ENCODE measurements at places on chromosomes 11 and 22. TPM values are rescaled to one million over a fixed set of nuclear protein-coding genes. Genes with fewer than 3 reads are reported as not detected.

The MS4A4A gene
- not detected for total RNA-seq

The FADD gene
- 101 TPM for total RNA-seq

The CCDC188 gene
- total RNA-seq: not detected

The C11orf21 gene
- not detected for total RNA-seq

The DENND5A gene
- 110 TPM for total RNA-seq

The RTN4R gene
- total RNA-seq: 28.3 TPM

The EIF3D gene
- 414 TPM for total RNA-seq

The PATE4 gene
- not detected for total RNA-seq

The ZNF214 gene
- 1.6 TPM for total RNA-seq

The TSPAN32 gene
- not detected for total RNA-seq

The KCNC1 gene
- not detected for total RNA-seq

The RANBP1 gene
- total RNA-seq: 664 TPM

The OR4C45 gene
- not detected for total RNA-seq

DNA sequence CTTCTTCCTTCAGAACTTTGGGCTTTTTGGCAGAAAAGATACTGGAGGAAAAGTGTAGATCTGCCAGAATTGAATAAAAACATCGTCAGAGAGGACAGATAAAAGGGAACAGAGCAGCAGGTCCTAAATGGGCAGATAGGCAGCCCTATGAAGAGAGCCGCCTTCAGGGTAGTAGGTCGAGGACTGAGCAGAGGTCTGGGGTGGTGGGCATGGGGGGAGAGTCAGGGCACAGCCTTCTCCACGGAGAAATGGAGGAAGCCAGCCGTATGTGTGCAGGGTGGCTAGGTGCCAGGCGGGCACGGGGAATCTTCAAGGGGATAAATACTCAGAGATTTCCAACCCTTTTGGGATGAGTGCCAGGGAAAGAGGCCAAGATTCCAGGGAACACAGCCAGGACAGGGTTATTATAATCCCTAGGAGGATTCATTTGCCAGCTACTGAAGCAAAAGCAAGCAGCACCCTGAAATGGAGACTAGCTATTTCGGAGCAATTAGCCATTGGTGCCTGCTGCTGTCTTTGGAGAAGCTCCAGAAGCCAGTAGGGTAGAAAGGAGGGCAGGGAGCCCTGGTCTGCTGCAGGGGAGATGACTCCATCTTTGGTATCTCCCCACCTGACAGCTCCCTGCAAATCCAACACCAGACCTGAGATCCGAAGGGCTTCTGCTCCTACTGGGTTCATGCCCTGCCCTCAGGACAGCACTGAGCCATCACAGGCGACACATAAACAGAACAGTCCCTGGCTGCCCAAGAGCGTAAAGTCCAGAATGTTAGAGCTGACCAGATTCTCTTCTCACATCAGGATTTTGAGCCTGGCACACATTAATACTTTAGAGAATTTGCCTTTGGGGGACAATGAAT, 174.5 kb upstream of the NTM start:
- DNase-seq: no peak

GRCh38 chr11:58639669-58640068, 17.2 kb downstream of the CNTF start:
- no peak for DNase-seq

- DNase-seq: no peak
Measured at GRCh38 chr11:46335890-46336562, 11.2 kb upstream of the DGKZ start.

GRCh38 chr22:46740910-46741780, 3.1 kb upstream of the CERK start:
- peak; percentile 29 for DNase-seq

DNA sequence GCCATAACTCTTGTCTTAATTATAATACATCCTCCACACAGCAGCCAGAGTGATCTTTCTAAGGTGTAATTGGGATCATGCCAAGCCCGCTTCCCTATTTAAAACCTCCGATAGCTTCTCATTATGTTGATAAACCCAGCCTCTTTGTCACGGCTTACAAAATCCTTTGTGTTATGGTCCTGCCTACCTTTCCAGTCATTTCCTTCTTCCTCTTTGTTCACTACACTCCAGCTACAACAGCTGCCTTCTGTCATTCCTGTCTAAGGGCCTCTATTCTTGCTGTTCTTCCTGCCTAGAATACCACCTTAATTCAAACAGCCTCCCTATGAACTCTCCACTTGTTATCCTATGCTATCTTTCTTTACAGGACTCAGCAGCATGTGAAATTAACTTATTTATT, 70.6 kb upstream of the CAPRIN1 start:
- no peak for DNase-seq

DNA sequence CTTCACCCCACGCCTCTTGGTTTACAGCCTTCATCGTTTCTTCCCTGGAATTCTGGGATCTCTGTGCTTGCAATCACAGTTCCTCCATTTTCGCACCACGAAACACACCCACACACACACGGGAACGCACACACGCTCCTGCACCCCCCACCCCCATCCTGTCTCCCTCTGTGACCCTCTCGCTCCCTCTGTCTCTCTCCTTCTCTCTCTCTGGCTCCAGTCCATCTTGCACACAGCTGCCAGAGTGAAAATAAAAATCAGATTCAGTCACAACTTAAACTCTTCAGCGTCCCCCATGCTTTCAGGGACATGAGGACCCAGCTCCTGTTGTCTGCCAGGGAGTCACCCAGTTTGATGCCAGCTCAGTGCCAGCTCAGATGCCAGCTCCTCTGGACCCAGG, 3.0 kb downstream of the GAL start:
- peak; percentile 12 for DNase-seq

GRCh38 chr11:97109078-97109477, 719.3 kb downstream of the JRKL start:
- DNase-seq: no peak

DNA sequence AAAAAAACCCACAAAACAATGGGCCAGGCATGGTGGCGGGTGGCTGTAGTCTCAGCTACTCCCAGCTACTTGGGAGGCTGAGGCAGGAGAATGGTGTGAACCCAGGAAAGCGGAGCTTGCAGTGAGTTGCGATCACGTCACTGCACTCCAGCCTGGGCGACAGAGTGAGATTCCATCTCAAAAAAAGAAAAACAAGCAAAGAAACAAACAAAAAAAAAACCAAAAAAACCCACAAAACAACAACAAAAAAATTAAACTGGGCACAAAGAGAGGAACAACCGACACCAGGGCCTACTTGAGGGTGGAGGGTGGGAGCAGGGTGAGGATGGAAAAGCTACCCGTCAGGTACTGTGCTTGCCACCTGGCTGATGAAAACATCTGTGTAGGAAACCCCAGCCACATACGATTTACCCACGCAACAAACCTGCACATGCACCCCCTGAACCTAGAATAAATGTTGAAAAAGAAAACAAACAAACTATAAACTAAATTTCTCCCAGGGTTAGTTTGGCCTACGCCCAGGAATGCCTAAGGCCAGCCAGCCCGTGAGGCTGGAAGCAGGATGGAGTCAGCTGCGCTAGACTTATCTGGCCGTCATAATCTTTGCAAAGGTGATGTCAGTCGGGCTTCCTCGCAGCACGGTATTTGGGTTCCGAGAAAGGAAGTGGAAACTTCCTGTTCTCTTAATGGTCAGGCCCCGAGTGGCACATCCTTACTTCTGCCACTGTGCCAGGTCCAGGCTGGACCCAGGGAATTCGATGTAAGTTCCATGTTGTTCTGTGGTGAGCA, 21.9 kb upstream of the CYB5R3 start:
- no peak for DNase-seq

DNA sequence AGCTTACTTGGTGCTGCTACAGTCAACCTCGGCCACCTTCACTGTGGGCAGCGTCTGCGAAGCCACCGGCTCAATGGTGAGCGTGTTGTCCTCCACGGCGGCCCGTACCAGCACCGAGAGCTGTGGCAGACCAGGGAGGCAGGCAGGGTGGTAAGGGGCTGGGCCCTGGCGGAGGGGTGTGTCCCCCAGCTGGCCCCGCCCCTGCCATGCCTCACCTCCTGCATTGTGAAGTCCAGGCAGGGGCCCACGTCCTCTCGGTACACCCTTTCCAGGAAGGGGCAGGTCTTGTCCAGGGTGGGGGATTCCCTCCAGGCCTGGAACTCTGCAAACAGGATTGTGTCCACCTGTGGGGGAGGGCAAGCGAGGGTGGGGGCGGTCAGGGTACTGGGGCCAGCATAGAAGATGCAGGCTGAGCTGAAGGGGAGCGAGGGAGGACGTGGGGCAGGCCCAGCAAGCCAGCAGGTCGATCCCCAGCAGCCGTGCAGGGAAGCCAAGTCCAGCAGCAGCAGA, 12.8 kb downstream of the RAB3IL1 start:
- peak; percentile 97 for DNase-seq

GRCh38 chr11:124882339-124883071, 15.2 kb downstream of the ROBO4 start:
- DNase-seq: no peak

DNA sequence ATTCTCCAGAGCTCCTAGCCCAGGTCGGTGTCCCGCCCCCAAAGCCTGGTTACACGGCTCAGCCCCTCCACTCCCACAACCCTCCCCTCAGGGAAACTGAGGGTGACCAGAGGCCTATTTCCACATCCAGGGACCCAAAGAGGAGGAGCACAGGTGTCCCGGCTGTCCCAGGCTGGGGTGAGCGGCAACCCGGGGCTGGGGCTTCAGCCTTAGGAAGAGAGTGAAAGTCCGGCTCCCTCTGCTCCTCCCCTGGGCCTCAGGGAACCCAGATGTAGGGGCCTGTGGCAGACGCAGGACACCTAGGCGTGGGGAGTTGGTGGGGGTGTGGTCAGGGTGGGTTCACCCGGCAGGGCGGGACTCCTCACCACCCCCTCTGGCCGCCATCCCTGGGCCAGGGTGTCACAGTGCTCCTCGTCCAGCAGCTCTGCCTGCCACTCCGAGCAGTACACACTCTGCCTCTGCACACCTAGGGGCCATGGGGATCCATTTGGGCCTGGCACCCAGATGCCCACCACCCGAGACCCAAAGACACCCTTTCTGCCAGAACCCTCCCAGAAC, 63.1 kb downstream of the ARFGAP3 start:
- no peak for DNase-seq

DNA sequence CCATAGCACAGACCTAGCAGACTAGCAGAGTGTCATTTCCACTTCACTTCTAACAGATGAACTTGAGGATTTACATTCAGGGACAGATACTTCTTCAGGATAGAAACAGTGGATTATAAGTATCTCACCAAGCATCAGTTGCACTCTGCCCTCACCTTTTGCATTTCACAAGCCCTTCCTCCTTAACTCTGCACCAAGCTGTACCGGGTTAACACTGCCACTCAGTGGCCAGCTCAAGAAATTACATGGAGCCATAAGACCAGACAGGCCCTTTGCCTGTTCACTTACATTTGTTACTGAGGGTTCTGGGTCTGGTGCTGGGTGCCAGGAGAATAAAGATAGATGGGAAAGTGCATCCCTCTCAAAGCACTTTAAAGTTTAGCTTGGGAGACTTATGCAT, 309.8 kb downstream of the SHANK2 start:
- peak; percentile 64 for DNase-seq

DNA sequence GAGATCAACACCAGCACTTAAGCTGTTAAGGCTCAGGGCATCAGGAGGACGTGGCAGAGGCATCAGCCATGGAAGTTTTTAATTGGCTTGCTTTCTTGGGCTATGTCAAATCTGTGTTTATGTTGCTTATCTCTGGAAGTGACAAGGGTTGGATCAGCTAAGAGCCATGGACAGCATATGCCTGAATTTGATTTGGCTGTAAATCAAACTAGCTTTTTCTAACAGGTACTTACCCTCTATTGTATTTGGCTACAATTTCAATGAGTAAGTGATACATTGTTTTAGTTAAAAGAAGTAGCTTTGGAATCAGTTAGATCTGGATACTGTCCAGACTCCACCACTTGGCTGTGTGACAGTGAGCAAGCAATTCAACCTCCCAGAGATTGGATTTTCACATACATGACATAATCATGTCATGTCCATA, 936.6 kb downstream of the OPCML start:
- DNase-seq: no peak

GRCh38 chr11:120565466-120566155, 54.1 kb downstream of the GRIK4 start:
- DNase-seq: no peak

DNA sequence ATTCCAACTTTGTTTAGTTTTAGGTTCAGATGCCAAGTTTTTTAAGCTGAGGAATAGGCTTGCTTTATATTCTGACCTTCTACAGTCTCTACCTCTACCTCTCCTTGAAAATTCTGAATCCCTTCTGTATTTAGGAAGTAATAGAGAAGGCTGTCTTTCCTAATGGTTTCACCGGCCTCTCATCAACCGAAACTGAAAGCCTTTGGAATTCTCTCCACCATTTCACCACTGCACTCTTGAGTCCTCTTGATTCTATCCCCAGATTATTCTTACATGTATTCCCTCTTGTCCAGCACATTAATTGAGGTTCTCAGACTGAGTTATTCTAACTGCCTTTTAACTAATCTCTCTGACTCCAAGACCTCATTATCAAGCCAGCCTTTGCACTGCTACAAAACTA, 67.7 kb upstream of the PICALM start:
- no peak for DNase-seq

DNA sequence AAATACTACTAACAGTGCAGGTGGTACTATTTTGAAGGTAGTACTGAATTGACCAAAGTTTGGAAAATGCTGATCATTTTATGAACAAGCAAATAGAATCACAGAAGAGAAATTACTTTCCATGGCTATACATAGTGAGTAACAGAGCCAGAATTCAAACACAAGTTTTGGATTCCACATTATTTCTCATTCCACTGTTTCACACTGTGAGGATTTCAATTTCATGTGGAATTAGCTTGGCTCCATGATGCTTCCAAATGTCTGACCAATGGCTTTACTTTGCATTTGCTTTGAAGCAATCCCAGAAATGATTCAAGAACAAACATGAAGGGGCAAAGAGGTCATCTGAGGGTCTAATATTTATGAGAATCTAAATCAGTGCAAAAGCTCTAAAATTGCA, 98.1 kb downstream of the BBOX1 start:
- DNase-seq: no peak

GRCh38 chr11:68312117-68312779, at the start of gene LRP5:
Gene LRP5, plus strand, starts transcription at chr11:68312591. Its CDS starts 124 bp downstream, at chr11:68312715.
- DNase-seq: peak; percentile 88

DNA sequence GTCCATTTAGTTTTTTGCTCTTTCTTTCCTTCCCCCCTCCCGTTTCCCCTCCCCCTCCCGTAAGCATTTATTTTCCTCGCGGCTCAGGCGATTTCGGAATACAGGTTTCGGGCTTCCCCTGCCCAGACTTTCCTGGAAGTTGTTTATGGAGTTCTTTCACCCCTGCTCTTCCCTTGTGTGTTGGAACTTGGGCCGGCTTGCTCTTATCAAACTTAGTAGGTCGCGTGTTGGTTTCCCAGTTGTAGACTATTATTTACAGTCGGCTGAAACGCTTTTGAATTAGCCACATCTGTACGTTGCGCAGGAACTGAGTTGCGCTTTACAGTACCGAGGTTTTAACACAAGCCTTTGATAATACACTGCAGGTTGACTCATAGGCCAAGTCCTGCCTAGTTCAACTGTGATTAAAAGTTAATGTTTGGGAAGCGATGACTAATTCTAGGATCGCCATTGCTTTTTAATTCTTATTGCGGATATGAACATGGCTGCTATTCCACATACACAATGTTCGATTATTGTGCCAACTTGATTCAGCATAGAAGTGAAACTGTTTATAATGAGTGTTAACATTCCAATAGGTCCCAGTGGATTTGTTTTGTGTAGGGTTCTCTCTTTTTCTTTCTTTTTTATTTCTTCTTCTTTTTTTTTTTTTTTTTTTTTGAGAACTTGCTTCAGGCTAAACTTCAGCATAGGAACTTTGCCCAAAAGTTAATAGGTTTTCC, 1.7 kb downstream of the YAP1 start:
- no peak for DNase-seq
